Thoracic aorta (tissue), 2 donors: ENCODE measurements at places on chromosomes 3 and 15. TPM values are rescaled to one million over a fixed set of nuclear protein-coding genes. Genes with fewer than 3 reads are reported as not detected.

DNA sequence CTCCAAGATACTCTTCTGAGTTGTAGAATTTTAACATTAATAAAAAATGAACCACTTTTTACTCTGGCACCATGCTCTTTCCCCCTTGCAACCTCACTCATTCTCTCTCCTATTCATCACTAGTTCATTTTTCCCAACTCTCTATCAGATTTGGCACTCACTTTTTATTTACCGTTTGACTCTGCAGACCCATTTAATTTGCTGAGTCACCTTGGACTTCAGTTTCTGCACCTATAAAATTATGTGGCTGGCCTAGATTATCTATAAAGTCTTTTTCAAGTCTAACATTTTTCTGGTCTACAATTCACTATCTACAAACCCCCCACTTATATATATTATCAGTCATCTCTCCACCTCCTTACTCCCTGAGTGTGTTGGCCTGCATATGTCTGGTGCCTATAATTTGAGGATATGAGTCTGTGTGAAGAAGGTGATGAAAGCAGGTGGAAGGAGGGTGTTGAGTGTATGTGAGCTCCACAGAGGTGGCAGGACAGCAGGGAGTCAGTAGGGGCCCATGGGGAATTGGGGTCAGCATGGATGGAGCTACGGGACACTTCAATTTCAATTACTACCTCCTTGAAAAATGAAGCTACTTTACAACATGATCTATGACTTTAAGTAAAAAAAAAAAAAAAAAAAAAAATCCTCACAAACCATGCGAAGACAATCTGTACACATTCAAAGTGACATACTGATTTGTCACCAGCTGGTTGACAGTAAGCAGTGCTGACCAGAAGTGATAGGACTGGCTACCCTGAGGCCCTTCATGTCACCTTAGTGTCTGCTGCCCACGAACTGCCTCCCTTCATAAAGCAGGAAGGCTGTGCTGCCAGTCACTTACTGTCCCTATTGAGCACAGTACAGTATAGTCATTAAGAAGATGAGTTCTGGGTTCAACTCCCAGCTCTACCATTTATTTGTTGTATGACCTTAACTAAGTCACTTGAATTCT lies 334.2 kb upstream of the IL12A start:
- DNase-seq, result no peak
- no peak overlapping the region for H3K27ac ChIP-seq
- no peaks in the 10 kb centered on the region for H3K4me1 ChIP-seq
- H3K36me3 ChIP-seq, result no peaks in the 10 kb centered on the region
- no peaks in the 10 kb centered on the region for H3K27me3 ChIP-seq

DNA sequence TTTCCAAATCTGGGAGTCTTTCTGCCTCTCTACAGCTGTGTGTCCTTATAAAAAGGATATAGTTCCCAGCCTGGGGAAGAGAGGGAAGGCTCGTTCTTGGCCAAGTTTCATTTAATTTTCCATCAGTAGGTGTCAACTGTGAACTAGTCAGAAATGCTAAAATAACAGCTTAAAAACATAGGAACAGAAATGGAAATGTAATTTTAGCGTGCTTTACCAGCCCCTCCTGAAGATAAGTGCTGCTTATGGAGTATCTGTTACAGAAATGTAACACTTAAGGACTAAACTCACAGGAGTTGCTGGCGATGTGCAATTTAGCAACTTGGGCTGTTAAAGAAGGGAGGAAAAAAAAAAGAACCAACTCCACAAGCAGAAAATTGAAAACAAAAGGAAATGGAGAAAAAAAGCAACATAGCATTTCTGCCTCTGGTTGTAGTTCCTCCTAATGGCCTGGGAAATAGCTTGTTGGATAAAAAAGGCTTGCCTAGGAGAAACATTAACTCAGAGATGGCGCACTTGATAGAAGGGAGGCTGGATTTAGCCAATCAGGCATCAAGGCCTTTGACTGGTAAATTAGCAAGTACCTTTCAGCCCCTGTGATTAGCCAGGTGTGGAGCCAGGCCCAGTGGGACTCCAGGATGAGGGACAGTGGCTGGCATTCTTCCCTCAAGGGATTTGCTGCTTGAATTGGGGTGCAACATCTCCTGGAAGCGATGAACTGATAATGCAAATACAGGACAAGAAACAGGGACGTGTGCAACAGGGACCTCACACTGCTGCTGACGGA lies 84.3 kb downstream of the RPLP1 start:
- no peak overlapping the region for H3K4me3 ChIP-seq
- H3K4me1 ChIP-seq, result no peaks in the 10 kb centered on the region
- H3K27ac ChIP-seq, result no peak overlapping the region

- H3K27me3 ChIP-seq, result no peaks in the 10 kb centered on the region
- no peak for DNase-seq
- peaks cover 12% of the 10 kb centered on the region for H3K4me1 ChIP-seq
- no peak overlapping the region for H3K4me3 ChIP-seq
- no peaks in the 10 kb centered on the region for H3K36me3 ChIP-seq
These were observed 31.7 kb downstream of the HGD start for GRCh38 chr3:120650311-120650710.

DNA sequence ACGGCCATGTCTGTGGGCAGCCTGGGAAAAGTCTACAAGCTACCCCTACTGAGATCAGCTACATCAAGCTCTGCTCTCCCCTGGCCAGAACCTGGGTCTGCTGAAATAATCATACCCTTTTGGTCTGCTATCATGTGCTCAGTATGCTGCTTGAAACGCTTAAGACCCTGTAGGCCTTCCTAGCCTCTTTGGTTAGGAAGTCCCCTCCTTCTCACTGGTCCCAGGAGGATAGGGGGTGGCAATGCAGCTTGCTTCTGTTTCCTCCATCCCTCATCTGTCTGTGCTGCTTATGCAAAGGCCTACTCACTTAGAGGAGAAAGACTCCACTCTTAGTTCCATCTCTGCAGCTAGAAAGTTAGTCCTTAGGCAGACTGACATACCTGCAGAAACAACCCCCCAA lies 118.2 kb upstream of the RASGRP1 start:
- no peak overlapping the region for H3K27ac ChIP-seq
- H3K27me3 ChIP-seq, result no peaks in the 10 kb centered on the region
- no peaks in the 10 kb centered on the region for H3K36me3 ChIP-seq
- no peak overlapping the region for H3K4me3 ChIP-seq
- no peaks in the 10 kb centered on the region for H3K4me1 ChIP-seq

GRCh38 chr15:96851613-96852012 lies 521.1 kb downstream of the NR2F2 start:
- H3K27ac ChIP-seq, result no peak overlapping the region
- no peaks in the 10 kb centered on the region for H3K36me3 ChIP-seq
- no peak for DNase-seq

GRCh38 chr3:148866261-148866660 lies 1.2 kb downstream of the CPA3 start:
- H3K27me3 ChIP-seq, result no peaks in the 10 kb centered on the region
- H3K27ac ChIP-seq, result no peak overlapping the region
- no peaks in the 10 kb centered on the region for H3K36me3 ChIP-seq

GRCh38 chr3:37400355-37400754 lies 226.0 kb upstream of the LRRFIP2 start:
- no peaks in the 10 kb centered on the region for H3K4me1 ChIP-seq
- no peaks in the 10 kb centered on the region for H3K27me3 ChIP-seq
- H3K27ac ChIP-seq, result no peak overlapping the region
- no peaks in the 10 kb centered on the region for H3K36me3 ChIP-seq
- H3K4me3 ChIP-seq, result no peak overlapping the region
- DNase-seq, result no peak

GRCh38 chr3:59531994-59532393 lies 482.2 kb upstream of the CFAP20DC start:
- peaks cover 14% of the 10 kb centered on the region for H3K4me1 ChIP-seq
- H3K4me3 ChIP-seq, result no peak overlapping the region
- H3K27ac ChIP-seq, result no peak overlapping the region
- H3K27me3 ChIP-seq, result no peaks in the 10 kb centered on the region

GRCh38 chr3:72232777-72233176 lies 447.8 kb upstream of the PROK2 start:
- no peak for DNase-seq
- no peaks in the 10 kb centered on the region for H3K27me3 ChIP-seq
- peaks cover 20% of the 10 kb centered on the region for H3K4me1 ChIP-seq
- H3K4me3 ChIP-seq, result no peak overlapping the region
- H3K36me3 ChIP-seq, result no peaks in the 10 kb centered on the region
- no peak overlapping the region for H3K27ac ChIP-seq

GRCh38 chr3:33355611-33356010 lies 78.4 kb downstream of the FBXL2 start:
- H3K27me3 ChIP-seq, result no peaks in the 10 kb centered on the region
- no peak overlapping the region for H3K27ac ChIP-seq
- peak overlapping the region; percentile 33 for H3K4me3 ChIP-seq
- H3K4me1 ChIP-seq, result peaks cover 3% of the 10 kb centered on the region

- H3K36me3 ChIP-seq, result no peaks in the 10 kb centered on the region
- peaks cover 83% of the 10 kb centered on the region for H3K4me1 ChIP-seq
- DNase-seq, result no peak
- no peak overlapping the region for H3K27ac ChIP-seq
These were observed 132.6 kb downstream of the PDZRN3 start for GRCh38 chr3:73492186-73492585.

DNA sequence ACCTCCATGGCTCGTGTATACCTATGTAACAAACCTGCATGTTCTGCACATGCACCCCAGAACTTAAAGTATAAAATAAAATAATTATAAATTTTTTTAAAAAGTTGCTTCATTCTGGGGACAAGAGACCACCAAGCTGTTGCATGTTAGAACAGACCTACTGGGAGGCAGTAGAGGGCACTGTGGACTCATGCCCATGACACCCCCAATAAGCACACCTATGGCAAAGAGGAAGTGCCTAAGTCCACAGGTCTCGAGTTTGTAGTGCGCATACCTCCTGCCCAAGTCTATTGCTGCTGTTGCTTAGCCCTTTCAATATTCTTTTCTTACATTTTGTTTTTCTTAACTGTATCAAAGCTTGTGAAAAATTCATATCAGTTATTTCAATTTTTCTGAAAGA lies 267.9 kb upstream of the THBS1 start:
- H3K27me3 ChIP-seq, result no peaks in the 10 kb centered on the region
- H3K27ac ChIP-seq, result no peak overlapping the region
- H3K4me1 ChIP-seq, result no peaks in the 10 kb centered on the region
- no peak for DNase-seq
- H3K4me3 ChIP-seq, result no peak overlapping the region

DNA sequence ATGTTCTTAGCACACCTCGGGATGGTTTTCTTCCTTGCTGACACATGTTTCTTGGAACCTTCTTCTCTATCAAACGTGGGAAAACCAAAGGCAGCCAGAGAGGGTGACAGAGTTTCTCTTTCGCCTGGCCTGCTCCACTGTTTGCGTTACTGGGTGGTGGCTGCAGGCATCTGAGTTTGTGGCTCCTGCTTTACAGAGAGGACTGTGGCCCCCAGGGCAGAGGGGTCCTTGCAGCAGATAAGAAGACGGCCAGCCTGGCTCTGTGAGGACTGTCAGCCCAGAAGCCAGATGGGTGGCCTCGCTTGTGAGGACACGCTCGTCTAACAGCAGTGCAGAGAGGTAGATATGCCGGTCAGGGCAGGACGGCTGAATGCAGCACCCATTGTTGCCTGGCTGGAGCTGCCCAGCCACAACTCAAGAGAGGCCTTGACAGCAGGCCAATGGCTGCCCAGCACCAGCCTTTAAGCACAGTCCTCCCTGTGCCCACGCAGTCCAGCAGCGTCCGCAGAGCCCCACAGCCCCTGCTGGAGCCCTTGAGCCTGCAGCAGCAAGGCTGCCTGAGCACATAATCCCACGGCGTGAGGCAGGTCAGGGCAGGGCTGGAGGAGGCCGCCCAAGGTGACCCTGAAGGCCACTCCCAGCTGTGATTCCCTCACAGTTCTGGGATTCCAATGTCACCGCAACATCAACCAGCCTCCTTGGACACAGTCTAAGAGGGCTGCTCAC lies 15.0 kb upstream of the SPTBN5 start:
- peaks cover 36% of the 10 kb centered on the region for H3K36me3 ChIP-seq
- H3K4me3 ChIP-seq, result no peak overlapping the region
- H3K4me1 ChIP-seq, result no peaks in the 10 kb centered on the region
- H3K27ac ChIP-seq, result no peak overlapping the region
- DNase-seq, result no peak

DNA sequence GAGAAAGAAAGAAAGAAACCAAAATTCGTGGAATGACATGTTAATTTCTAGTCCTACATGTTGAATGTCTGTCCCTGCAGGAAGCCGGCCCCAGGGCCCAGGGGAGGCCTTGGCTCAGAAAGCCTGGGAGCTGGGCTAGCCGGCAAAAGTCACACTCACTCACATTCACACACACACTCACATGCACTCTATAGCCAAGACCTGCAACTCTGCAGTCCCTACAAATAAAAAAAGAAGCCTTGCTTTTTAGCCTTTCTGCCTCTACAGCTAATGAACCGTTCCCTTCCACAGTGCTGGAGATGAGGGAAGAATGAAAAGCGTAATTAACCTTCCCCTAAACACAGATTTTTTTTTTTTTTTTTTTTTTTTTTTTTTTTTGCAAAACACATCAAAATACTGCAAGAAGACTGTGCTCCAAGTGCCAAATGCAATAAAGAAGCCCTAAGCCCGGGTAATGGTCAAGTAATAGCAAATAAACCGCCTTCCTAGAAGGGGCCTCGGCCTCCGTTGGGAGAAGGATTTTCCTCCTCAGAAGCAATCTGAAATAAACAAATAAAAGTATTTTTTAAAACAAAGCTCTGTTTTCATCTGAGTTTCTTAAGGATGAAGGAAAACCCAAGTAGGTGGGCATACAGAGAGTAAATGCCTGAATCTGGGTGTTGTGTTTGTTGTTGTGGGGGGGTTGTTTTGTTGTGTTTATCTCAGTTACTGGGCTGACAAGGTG lies 4.3 kb downstream of the MECOM start:
- H3K4me3 ChIP-seq, result peak overlapping the region; percentile 80
- H3K4me1 ChIP-seq, result peaks cover 6% of the 10 kb centered on the region
- peak overlapping the region; percentile 99 for H3K27ac ChIP-seq
- no peaks in the 10 kb centered on the region for H3K36me3 ChIP-seq
- H3K27me3 ChIP-seq, result no peaks in the 10 kb centered on the region
- DNase-seq, result no peak

- no peak overlapping the region for H3K27ac ChIP-seq
- peaks cover 89% of the 10 kb centered on the region for H3K4me1 ChIP-seq
- DNase-seq, result no peak
- no peaks in the 10 kb centered on the region for H3K27me3 ChIP-seq
These were observed 14.2 kb downstream of the FBN1 start for GRCh38 chr15:48631176-48631770.

- no peaks in the 10 kb centered on the region for H3K27me3 ChIP-seq
- DNase-seq, result no peak
- H3K36me3 ChIP-seq, result peaks cover 6% of the 10 kb centered on the region
These were observed 33.0 kb downstream of the KPNA4 start for GRCh38 chr3:160532371-160532770.

DNA sequence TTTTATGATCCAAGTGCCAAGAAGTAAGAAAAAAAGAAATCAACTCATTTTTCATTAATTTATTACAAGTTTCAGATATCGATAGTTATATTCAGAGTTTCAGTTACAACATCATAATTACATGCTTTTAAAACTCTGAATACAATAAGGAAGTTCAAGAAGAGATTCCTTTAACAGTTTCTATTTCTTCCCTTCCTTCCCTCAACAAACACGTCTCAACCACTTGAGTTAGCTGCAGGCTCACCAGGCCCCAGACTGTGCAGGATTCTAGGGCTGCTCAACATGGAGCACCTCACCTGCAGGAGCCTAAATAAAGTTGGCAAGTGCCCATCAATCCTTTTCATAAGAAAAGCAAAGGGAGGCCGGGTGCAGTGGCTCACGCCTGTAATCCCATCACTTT lies 79.2 kb upstream of the FNDC3B start:
- H3K27ac ChIP-seq, result no peak overlapping the region
- no peaks in the 10 kb centered on the region for H3K4me1 ChIP-seq
- DNase-seq, result no peak
- no peak overlapping the region for H3K4me3 ChIP-seq
- no peaks in the 10 kb centered on the region for H3K36me3 ChIP-seq

Gene GOLGA8M
- total RNA-seq, result not detected

Gene GRK7
- not detected for total RNA-seq

Gene GOLGA6L10
- 3.1 TPM for total RNA-seq

Gene EBLN2
- 6.9 TPM for total RNA-seq

Gene MYRIP
- 5.1 TPM for total RNA-seq

Gene PIERCE2
- total RNA-seq, result 12.6 TPM

Gene C3orf38
- 32.2 TPM for total RNA-seq

Gene DBR1
- total RNA-seq, result 9.9 TPM

Gene IGSF10
- total RNA-seq, result 34.6 TPM
